ENCODE measurements at places on chromosomes 1 and 21.

DNA sequence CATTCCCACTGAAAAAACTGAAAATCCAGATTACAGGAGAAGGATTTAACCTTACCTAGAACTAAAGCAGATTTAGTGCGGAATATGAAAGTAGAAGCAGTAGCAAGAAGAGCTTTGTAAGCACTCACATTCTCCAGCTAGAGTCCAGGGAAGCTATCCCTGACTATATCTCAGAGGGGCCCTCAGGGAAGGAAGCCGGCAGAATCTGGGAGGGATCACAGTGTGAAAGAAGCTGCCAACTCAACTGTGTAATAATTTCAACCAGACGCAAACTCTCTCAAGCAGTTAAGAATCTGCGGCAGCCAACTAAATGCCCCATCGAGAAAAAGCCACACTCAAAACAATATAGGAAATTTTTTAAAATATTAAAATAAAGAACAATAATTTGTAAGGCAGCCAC, 163.8 kb downstream of the EIF4G3 start:
- no peak for DNase-seq

GRCh38 chr1:173415490-173415889, 61.6 kb upstream of the PRDX6 start:
- no peak for DNase-seq

DNA sequence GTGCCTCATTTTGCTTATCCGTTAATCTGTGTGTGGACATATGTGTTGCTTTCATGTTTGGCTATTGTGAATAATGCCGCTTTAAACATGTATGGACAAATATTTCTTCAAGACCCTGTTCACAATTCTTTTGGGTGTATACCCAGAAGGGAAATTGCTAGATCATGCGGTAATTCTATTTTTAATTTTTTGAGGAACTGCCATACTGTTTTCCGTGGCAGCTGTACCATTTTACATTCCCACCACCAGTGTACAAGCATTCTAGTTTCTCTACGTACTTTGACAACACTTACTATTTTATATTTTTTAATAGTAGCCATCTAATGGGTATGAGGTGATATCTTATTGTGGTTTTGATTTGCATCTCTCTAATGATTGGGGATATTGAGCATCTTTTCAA, 7.1 kb upstream of the NID1 start:
- DNase-seq = no peak

GRCh38 chr1:247562198-247562597, 13.3 kb downstream of the GCSAML start:
- no peak for DNase-seq

- no peak for DNase-seq
Observed at GRCh38 chr1:24141311-24141997, 1.5 kb downstream of the IL22RA1 start.

DNA sequence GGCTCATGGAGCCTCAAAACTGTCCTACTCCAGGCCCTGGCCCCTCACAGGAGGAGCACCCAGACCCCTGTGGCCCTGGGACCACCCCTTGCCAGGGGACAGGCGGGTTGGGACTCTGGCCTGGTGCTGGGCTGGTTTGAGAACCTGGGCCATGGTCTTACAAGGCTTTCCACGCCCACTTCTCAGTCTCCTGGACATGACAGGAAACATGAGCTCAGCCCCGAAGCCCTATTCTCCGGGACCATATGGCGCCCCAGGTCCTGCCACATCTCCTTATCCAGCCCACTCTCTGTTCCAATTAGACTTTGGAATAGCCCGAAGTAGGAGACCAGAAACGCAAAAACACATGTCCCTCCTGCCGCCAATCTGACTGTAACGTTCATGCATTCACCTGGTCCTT, 47.9 kb downstream of the KCNAB2 start:
- DNase-seq = no peak

DNA sequence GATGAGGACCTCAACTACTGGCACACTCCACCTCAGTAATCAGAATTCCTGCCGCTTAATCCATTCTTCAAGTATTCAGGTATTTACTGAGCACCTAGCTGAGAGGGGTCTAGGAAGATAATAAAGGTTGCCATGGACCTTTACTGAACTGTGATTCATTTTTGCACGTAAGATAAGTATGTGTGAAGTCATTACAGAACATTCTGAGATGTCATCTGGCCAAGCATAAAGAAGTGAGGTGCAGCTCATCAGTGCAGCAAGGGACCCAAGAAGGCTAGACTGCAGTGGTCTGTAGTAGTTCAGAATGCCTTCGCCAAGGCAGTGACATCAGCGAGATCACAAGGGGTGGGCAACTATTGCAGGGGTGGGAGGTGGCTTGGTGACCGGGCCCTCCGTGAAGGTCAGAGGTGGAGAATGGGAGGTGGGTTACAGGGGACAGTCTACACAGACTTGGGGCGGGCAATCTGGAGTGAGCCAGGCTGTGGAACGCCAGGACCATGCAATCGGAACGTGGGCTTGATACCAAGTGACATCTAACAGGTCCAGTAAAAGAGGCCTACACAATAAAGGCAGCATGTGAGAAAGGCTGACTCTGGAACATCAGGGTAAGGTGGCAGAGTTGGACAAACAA, 107.4 kb downstream of the SLC45A1 start:
- no peak for DNase-seq

DNA sequence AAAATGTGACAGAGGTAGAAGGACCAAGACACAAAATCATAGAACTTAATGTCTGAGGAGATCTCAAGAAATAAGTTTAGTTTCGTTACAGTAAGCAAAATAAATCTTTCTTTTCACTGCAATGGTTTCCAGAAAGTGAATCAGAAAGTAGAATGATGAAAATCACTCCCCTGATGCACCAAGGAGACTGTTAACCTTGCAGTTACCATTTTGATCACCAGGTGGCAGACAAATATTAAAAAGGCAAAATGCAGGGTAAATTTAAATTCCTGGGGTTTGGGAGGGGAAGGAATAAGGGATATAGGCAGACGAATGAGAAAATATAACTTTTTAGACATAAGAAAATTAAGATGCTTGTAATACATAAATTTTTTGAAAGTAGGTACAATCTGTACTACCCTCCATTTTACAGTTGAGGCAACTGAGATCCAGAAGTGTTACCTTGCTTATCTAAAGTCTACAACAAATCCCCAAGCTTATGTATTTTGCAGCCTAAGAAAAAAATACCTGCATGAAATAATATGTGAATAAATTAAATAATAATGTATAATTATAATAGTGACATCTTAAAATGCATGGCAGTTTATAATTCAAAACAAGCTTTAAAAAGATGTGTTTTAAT, 253.2 kb downstream of the CRB1 start:
- DNase-seq = no peak

GRCh38 chr21:45949928-45950739, 31.4 kb upstream of the COL6A1 start:
- DNase-seq = no peak

Data from GM04503 (cell line).